ENCODE measurements at places on chromosomes 4 and X.

DNA sequence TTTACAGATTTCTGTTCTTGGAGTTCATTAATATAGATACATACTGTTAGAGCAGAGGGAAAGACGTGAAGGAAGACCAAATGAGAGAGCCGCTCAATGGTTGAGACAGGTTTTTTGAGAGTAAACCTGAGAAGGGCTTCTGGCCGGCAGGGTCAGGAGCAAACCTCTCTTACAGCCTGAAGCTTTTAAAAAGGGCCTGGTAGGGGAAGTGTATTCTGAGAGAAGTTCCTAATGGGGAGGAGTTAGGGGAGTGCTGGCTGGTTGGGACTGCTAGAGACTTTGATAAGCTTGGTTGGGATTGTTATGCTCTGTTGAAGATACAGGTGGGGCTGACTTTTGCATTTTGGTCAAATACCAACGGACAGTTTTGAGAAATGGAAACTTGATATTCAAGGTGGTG, 186.8 kb upstream of the PABPC4L start:
- peak; percentile 54 for DNase-seq

GRCh38 chrX:112008724-112009123, 73.9 kb downstream of the TRPC5 start:
- no peak for DNase-seq

- no peak for DNase-seq
Observed at GRCh38 chr4:187602339-187603092, 393.1 kb upstream of the ZFP42 start.

GRCh38 chr4:55032788-55033187, 92.6 kb downstream of the KDR start:
- no peak for DNase-seq

DNA sequence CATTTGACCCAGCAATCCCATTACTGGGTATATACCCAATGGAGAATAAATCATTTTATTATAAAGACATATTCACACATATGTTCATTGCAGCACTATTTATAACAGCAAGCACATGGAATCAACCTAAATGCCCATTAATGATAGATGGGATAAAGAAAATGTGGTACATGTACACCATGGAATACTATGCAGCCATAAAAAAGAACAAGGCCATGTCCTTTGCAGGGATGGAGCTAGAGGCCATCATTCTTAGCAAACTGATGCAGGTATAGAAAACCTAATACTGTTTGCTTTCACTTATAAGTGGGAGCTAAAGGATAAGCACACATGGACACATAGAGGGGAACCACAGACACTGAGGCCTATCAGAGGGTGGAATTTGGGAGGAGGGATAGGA, 22.6 kb downstream of the RASSF6 start:
- DNase-seq: no peak
